ENCODE measurements at places on chromosomes 5 and 9. TPM values are rescaled to one million over a fixed set of nuclear protein-coding genes. Genes with fewer than 3 reads are reported as not detected.

- no peak for DNase-seq
Observed at GRCh38 chr9:12271421-12271891, 421.7 kb upstream of the TYRP1 start.

GRCh38 chr5:41196197-41196596 is 17.1 kb downstream of the C6 start:
- DNase-seq, result no peak

DNA sequence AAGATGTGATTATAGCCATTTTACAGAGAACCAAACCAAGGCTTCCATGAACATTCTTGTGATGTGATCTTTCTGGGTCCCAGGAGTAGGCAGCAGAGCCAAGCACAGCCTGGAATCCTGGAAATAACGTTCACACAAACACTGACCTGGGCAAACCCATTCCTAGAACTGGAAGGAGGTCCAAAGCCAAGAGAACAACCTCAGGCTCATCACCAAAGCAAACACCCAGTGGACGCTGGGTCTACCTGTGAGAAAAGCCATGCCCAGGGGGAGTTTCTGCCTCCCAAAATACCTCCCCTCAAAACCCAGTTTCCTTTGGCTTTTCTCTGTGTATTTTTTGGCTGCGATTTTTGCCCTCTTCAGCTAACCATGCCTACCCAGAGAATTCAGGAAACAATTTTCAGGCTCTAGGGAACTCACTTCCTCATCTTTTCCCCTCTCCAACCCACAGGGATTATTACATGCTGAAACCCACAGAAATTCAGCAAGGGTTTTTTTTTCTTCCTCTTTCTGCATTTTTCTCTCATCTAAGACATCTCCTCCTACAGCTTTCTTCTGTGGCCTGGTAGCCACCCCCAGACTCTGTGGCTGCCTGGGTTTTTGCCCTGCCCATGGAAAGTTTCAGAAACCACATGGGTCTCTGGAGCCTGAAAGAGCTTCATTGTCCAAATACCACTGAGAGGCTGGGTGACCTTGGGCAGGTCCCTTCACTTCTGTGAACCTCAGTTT is 75.0 kb downstream of the TNC start:
- no peak for DNase-seq

- DNase-seq, result no peak
Observed at GRCh38 chr9:109816490-109816889, 36.5 kb downstream of the PALM2AKAP2 start.

The RNF145 gene
- total RNA-seq, result 72.6 TPM
